Kidney (tissue), 22 donors: ENCODE measurements at places on chromosomes 1 and 21.

GRCh38 chr1:42917241-42917495 is 41.5 kb downstream of the SLC2A1 start:
- no peak for DNase-seq

DNA sequence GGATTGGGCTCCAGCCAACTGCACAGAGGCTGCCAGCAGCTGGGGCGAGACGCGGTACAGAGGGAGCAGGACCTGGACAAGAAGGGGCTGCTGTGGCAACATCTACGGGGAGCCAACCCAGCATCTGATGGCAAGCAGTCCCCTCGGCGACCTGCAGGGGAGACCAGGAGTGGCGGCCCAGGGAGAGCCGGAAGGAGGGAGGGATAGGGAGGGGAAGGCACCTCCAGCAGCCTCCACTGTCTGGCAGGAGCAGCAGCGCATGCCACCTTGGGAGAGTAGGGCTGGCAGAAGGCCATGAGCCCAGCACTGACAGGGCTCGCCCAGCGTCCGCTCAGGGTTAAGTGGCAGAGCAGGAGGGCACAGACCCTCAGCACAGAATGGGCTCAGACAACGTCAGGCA is 17.3 kb downstream of the CHD5 start:
- DNase-seq: no peak

DNA sequence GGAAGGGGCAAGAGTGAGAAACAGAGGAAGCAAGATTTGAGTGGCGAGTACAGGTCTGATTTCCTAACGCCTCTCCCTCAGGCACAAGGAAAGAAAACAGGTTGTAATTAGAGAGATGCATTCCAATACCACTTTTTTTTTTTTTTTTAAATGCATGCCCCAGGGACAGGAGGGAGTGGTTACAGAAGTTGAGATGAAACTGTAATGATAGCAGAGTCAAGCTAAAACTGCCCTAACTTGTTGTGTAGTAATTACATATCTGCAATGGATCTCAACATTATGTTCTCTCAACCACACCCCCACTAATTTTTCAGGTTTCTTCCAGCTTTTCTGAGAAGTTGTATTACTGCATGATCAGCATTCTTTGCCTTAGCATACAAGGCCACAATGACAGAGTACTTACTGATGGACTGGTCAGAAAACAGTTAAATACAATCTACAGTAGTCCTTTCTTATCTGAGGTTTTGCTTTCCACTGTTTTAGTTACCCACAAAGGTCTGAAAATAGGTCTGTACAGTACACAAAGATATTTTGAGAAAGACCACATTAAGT is 5.5 kb downstream of the ETV3 start:
- no peak for DNase-seq

GRCh38 chr21:26351661-26352060 is 181.1 kb upstream of the APP start:
- DNase-seq: no peak

GRCh38 chr1:31181515-31182343 is 58.0 kb downstream of the NKAIN1 start:
- DNase-seq: peak; percentile 57

GRCh38 chr1:179095924-179096323 is 14.1 kb downstream of the TOR3A start:
- no peak for DNase-seq

- DNase-seq: no peak
Observed at GRCh38 chr1:167161242-167161641, 59.4 kb upstream of the POU2F1 start.

- no peak for DNase-seq
Observed at GRCh38 chr1:161727256-161727924, 6.0 kb downstream of the FCRLB start.

DNA sequence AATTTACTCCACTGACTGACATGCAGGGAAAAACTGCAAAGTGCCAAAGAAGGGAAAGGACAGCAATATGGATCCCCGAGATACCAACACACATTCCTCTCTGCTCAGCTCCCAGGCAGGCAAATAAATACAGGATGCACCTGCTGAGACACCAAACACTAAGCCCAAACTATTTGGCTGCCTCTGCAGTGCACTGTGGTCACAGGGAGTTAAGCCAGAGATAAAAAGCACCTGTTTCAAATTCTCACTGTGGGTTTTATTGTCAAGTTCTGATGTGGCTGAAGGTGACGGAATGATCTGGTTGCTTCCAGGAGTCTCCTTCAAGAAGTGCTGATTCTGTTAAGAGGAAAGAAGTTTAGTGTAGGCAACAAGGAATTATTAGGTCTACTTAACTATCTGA is 17.7 kb downstream of the TEX38 start:
- DNase-seq: no peak

GRCh38 chr1:171740987-171741871 is 636 bp downstream of the VAMP4 start:
- DNase-seq: no peak

GRCh38 chr1:113904293-113904673 is 316 bp downstream of the AP4B1 start:
- DNase-seq: no peak

- DNase-seq: no peak
Observed at GRCh38 chr1:185500001-185500626, 183.1 kb upstream of the IVNS1ABP start.

GRCh38 chr1:57839526-57839925 is 415.7 kb upstream of the DAB1 start:
- no peak for DNase-seq

DNA sequence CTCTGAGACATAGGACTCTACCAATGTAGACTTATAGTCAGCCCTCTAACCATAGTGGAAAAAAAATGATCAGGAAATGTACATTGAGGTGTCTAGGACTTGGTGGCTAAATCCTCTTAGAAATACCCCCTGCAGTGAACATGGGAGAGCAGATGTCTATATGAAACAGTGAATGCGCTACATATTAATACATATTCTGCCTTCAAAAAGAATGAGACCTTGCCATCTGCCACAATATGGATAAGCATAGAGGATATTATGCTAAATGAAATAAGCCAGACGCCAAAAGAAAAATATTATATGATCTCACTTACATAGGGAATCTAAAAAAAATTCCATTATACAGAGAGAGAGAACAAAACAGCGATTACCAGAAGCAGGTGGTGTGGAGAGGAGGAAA is 66.6 kb upstream of the HAO2 start:
- no peak for DNase-seq

- DNase-seq: no peak
Observed at GRCh38 chr21:36087362-36088138, 17.7 kb downstream of the CBR1 start.

DNA sequence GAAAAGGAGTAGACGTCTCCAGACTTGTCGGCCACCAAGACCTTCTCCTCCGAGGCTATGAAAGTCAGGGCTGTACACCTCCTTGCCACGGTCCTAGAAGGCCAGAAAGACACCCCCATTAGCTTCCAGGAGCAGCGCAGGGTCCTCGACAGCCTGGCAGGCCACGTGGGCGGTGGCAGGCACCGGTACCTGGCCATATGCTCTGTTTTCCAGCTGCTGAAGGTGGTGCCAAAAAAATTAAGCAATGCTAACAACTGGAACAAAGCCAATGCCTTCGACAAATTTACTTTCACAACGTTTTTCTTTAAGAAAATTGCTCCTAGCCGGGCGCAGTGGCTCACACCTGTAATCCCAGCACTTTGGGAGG is 15.9 kb downstream of the WDR4 start:
- DNase-seq: no peak

GRCh38 chr21:41632748-41633475 is 125.0 kb upstream of the TMPRSS2 start:
- DNase-seq: no peak

DNA sequence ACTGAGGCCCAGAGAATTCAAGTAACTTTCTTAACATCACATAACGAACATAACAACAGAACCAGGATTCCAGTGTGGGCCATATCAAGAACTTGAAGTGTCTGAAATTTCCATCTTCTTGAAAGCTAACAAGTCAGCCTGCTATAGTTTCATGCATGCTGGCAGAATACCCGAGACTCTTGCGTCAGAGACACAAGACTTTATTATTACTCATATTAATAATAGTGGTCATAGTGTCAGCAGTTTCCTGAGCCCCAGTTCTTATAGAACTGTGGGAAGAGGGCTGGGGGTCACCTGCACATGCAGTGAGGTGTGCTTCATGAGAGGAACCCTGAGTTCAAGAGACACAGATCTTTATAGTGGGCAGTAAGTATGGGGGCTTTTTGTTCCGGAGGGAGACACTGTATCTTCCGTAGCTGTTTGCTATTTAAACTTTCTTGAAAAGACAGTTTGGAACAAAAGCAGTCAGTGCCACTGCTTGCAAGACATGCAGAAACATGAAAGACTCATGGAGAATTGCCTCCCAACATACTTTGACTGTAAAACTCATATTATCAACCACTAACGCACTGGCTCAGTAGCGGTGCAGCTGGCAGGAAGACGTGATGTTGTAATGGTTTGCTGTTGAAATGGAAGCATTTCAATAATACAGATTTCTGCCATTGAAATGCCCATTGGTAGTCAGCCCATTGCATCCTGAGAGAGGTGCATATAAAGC is 339.2 kb downstream of the ADGRL2 start:
- no peak for DNase-seq

DNA sequence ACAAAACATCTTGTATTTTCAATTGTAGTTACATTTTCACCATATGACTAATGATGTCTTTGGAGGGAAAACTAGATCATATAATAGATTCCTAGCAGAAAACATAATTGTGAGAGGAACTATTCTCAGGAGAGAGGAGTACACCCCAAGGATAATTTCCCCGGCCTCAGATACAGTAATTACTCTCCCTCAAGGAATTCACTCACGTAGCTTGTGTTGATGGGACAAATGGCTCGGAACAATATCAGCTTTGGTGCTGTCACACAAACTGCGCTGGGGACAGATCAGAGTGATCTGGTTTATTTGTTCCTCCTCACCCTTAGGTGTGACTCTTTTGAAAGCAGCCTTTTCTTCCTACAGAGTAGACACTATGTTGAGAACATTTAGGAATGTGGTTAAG is 11.2 kb downstream of the ABCG1 start:
- no peak for DNase-seq

GRCh38 chr1:26237230-26237966 is 3.4 kb downstream of the CEP85 start:
- no peak for DNase-seq

DNA sequence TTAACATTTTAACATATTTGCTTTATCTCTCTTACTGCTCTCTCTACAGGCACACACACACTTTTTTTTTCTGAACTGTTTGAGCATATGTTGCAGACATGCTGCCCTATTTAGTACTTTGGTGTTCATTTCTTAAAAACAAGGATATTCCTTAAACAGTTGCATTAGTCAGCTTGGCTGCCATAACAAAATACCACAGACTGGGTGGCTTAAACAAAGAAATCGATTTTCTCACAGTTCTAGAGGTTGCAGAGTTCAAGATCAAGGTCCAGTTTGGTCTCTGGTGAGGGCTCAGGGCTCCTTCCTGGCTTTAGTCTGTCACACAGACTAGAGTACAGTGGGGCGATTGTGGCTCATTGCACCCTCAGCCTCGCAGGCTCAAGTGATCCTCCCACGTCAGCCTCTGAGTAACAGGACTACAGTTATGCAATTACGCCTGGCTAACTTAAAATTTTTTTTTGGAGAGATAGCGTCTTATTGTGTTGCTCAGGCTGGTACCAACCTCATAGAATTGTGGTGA is 46.7 kb downstream of the RPRD2 start:
- no peak for DNase-seq

DNA sequence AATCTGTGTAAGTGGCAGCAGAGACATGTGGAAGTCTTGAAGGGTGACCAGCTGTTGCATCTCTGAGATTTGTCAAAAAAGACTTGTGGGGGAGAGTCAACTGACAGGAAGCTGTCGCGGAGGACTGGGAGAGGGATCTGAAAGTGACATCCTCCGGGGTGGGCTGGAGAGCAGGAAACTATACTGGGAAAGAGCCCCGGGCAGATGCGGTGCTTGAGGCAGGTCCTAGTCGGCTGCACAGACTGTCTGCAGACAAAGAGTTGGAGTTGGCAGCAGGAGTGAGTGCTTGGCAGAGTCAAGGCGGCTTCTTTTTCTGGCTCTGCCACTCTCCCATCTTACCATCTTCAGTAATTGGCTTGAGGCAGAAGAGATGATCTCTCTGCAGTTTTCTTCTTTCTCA is 294.0 kb upstream of the C1orf87 start:
- peak; percentile 13 for DNase-seq

DNA sequence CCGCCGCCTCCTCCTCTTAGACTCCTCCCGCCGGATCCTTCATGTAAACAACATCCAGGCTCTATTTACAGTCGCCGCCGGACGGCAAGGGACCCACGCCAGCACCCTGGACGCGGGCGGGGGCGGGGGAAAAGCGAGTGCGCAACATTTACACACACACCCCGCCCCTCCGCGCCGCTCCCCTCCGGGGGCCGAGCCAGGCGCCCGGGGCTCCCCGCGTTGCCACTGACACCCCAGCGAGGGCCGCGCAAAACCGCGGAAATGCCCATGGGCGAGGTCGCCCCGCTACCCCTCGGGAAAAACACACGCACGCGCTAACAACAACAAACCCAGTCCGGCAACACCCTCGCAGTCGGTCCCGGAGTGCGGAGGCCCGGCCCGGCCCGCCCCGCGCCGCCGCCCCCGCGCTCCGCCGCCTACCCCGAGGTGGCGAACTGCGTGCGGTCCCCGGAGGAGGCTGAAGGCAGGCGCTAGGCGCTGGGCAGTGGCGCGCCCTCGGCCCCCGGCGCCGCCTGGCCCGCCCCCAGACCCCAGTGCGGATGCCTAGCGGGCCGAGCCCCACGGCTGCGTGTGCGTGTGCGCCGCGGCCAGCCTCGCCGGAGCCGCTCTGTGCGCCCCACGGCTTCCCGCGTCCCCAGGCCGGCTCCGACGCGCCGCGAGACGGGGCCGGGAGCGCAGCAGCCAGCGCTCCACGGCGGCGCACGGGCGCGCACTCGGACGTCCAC is 81.1 kb upstream of the AK4 start:
- peak; percentile 75 for DNase-seq

GRCh38 chr1:205301205-205301821 is 20.2 kb downstream of the NUAK2 start:
- DNase-seq: peak; percentile 97

DNA sequence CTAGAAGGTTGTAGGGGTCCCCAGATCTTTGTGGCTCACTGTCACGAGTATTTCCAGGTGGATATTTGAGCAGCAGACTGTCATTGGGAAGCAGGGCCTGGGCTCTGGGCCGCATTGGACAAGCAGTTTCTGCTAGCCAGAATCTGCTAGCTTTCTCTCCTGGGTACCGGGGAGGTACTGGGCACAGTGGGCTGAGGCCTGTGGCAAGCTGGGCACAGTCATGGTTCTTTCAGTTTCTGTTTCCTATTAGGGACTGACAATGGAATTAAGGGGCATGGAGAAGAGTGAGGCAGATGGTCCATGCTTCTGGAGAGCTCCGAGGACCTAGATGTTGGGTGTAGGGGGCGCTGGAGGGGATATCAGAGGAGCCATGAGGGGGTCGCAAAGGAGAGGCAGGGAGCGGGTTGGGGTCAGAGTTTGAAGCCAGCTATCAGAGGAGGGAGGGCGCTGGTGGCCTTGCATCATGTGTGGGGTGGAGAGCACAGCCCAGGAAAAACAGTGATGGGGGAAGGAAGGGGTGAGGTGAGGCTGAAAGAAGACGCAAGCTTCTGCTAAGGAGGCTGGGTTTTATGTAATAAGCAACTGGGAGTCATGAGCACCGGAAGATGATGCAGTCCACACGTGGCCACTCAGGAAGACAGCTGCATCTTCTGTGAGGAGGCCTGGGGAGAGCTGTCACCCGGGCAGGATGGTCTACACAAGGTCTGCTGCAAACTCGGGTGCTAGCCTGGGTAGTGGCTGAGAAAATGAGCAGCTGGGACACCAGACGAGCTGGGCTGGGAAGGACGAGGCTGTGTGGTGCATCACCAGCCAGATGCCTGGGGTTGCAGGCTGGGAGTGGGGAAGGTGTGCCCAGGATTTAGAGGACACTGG is 72.7 kb downstream of the IER5 start:
- no peak for DNase-seq
